T47D (cell line): ENCODE measurements at places on chromosomes 5 and 9.

- no peak for DNase-seq
Observed at GRCh38 chr9:137499858-137500661, 40.9 kb upstream of the NSMF start.

DNA sequence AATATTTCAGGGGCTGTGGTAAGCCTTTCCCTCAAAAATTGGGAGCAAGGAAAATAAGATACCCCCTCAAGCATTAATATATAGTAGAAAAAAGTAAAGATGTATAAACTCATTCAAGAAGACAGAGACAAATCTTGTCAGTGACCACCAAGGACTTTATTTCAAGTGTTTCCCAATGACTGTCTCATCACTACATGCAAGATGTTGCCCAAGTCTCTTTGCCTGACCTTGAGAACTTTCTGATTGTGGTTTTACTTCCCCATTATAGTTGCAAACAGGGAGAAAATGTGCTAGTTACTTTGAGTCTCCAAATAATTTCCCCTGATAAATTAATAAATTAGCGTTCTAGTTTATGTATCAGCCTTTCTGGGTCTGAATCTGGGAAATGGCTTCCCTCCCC, 4.0 kb upstream of the SLC46A2 start:
- no peak for DNase-seq

- no peak for DNase-seq
Observed at GRCh38 chr9:112076814-112077213, 98.3 kb downstream of the SUSD1 start.

DNA sequence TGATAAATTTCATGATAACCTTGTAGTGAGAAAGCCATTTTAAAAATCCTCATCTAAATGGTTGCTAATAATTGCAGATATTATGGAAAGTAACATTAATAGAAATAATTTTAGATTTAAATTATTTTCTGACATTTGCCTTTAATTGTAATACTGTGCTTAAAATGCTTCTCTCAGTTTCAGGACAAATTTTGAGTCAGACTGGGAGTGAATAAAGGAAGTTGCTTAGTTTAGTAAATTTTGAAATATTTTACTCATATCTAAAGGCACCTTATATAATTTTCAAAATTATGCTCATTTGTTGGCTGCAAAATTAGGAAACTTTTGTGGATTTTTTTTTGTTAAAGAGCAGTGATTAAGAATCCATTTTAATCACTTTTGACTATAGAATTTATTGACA, 93.8 kb downstream of the CSNK1G3 start:
- DNase-seq: no peak

- no peak for DNase-seq
Observed at GRCh38 chr5:3359642-3360041, 236.0 kb upstream of the IRX1 start.

GRCh38 chr5:149940941-149941644, 3.5 kb downstream of the PDE6A start:
- no peak for DNase-seq
